ENCODE measurements at places on chromosomes 16 and 17.

DNA sequence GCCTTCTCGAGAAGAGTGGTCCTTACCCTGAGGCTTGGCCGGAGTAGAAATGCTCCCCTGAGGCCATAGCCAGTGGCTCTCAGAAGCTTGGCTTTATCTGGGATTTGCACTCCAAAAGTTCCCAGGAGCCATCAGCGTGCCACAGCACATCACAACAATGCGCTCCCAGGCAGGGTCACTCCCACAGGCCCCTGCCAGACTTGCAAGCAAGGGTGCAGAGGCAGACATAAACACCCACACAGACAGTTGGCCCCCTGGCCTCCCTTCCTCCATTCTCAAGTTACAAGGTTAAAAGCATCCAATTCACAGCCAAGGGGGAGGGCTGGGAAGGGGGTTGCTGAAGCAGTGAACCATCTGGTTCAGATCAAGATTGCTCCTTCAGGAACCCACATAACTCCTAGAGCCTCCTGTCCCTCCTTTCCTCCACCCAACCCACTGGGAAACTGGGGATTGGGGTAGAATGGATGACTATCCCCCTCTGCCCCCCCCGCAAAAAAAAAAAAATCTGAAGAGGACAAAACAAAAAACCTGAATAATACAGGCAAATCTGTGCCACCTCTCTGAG, 1.8 kb downstream of the ST3GAL2 start:
- DNase-seq, result no peak

GRCh38 chr17:47427985-47428384, 102.9 kb upstream of the NPEPPS start:
- no peak for DNase-seq

GRCh38 chr17:35890774-35891155, 10.6 kb upstream of the CCL5 start:
- DNase-seq, result no peak

DNA sequence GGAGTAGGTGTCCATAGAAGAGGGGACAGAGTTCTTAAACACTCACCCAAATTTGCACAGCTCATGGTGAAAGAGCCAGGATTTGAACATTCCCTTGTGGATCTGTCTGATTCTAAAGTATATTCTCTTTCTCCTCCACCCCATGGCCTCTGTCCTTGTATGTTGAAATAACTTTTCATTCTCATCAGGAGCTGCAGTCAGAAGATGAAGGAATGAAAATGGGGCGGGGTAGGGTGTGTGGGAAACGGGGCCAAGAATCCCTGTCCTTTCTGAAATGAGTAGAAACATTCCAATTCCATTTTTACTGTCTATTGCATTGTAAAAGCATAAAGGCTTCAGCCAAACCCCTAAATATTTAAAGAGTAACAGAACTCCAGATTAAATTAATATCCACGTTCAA, 42.8 kb downstream of the NOG start:
- no peak for DNase-seq

DNA sequence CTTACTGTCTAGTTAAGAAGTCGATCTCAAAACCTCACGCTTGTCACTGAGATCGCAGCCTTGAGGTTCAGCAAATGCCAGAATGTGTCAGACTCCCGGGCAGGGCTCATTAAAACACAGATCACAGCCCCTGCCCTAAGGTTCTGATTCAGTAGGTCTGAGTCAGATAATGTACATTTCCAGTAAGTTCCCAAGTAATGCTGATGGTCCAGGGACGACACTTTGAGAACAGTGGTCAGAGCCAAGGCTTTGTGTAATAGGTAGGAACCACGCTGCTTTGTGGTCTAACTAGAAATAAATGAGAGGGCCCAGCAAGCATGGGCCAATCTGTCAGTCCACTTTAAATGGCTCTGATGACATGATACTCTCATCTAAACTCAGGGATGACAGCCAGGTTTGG, 228.6 kb downstream of the ZFHX3 start:
- DNase-seq, result no peak

DNA sequence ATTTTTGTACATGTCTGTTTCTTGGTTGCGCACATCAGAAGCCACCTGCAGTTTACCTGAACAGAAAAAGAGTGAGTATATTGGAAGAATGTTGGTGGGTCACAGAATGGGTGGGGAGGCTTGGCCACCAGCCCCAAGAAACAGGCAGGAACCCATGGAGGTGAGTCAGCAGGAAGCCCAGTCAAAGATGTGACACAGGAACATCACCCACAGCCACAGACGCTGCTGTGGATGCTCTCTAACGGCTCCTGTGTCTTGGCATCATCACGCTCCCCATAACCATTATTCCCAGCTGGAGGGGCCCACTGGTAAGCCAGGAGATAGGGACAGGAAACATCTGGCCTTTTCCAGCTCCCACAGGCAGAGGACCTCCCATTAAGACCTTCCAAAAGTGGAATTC, 94.0 kb upstream of the WSB1 start:
- DNase-seq, result no peak
